Stimulated activated CD4-positive, alpha-beta T cell treated with anti-CD3 and anti-CD28 coated beads, Interleukin-15, amount 100 ng/mL, for 48 hours (primary cell): ENCODE measurements at places on chromosomes 2 and 18.
A peak's percentile ranks its signal among the peaks of the same experiment; 100 is the strongest.

GRCh38 chr2:85286918-85287317, 40.9 kb downstream of the TGOLN2 start:
- DNase-seq, result no peak

- DNase-seq, result no peak
These were observed 34.0 kb downstream of the KANSL3 start for GRCh38 chr2:96604104-96604503.

GRCh38 chr18:77366720-77367641, 117.3 kb downstream of the GALR1 start:
- DNase-seq, result no peak

DNA sequence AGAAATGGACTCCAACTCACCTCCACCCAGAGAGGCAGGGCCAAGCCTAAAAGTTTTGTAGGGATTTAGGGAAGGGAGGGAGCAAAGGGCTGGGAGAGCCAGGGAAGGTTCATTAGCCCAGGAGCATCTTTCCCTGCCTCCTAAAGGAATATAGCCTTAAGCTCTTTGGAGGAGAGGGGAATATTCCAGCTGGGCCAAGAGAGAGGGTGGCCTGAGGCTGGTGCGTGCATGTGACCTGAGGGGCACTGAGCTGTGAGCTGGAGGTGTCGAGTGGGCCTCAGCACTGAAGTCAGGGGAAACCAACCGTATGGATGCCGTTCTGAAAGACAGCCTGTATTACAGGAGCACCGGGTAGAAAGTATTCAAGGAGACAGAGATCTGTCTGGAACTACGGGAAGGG, 112.6 kb downstream of the KLHL29 start:
- DNase-seq, result no peak

- no peak for DNase-seq
These were observed 63.7 kb upstream of the POU3F3 start for GRCh38 chr2:104790100-104790811.

DNA sequence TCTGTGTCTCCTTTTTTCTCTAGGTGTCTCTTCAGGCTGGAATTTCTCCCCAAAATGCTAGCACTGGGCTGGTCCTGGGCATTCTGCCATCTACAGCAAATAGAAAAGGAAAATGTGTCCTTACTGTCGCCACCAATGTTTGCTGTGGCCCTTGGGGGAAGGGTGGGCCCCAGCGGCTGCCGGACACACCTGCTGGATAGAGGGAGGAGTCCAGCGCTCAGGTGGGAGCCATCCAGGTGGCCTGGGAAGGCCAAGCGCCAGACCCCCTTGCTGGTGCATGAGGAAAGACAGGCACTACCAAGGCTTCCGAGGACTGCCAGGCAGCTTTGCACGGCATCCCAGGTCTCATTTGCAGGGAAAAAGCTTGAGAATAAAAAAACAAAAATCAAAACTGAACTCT, 147.7 kb upstream of the GATA6 start:
- DNase-seq, result no peak

DNA sequence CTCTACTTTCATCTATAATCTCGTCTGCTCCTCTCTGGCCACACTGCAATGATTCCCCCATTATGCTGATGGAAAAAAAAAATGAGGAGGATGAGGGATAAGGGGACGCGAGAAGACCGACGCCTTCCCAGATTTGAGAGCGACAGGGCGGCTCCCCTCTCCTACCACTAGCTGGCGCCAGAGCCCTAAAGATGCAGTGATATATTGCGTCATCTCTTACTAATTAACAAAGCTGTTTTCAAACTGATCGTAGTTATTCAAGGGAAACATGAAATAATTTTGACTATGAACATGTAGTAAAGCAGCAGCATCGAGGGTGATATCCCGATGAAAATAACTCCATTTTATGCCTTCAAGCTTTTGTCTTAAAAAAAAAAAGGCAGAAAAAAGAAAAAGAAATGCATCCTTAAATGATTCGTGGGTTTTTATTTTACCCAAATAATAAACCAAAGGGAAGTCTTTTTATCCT, 48.0 kb upstream of the HNRNPA3 start:
- DNase-seq, result peak; percentile 77

- DNase-seq, result no peak
These were observed 68.6 kb downstream of the ZC3H6 start for GRCh38 chr2:112343827-112344585.

GRCh38 chr18:58556331-58557007, 72.4 kb downstream of the ALPK2 start:
- DNase-seq, result no peak

- DNase-seq, result no peak
These were observed 264.5 kb downstream of the CD226 start for GRCh38 chr18:69683176-69683575.

GRCh38 chr2:23394700-23395099, 9.7 kb downstream of the KLHL29 start:
- no peak for DNase-seq

GRCh38 chr2:96099861-96100798, 16.2 kb downstream of the ADRA2B start:
- DNase-seq, result no peak

GRCh38 chr2:85678794-85679672, 11.0 kb upstream of the SFTPB start:
- peak; percentile 70 for DNase-seq

GRCh38 chr2:132871831-132872230, 201.8 kb upstream of the LYPD1 start:
- no peak for DNase-seq
